ENCODE measurements at places on chromosomes 3 and 15.

DNA sequence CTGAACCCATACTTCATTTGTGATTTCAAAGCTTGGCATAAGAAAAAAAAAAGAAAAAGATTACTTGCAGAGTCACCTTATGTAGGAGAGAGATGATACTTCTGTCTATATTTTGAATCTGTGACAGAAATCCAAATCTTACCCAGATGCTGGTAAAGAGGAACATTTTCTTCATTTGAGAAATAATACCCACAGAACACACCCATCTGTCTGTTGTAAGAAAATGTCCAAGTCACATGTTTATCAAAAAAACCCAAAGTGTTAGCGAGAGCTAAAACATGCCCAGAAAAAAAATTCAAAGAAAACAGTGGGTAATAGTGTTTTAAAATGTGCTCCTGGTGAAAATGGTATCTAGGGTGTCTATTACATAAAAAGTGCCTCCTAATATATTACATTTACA lies 18.0 kb upstream of the RAP2B start:
- no peak for DNase-seq

DNA sequence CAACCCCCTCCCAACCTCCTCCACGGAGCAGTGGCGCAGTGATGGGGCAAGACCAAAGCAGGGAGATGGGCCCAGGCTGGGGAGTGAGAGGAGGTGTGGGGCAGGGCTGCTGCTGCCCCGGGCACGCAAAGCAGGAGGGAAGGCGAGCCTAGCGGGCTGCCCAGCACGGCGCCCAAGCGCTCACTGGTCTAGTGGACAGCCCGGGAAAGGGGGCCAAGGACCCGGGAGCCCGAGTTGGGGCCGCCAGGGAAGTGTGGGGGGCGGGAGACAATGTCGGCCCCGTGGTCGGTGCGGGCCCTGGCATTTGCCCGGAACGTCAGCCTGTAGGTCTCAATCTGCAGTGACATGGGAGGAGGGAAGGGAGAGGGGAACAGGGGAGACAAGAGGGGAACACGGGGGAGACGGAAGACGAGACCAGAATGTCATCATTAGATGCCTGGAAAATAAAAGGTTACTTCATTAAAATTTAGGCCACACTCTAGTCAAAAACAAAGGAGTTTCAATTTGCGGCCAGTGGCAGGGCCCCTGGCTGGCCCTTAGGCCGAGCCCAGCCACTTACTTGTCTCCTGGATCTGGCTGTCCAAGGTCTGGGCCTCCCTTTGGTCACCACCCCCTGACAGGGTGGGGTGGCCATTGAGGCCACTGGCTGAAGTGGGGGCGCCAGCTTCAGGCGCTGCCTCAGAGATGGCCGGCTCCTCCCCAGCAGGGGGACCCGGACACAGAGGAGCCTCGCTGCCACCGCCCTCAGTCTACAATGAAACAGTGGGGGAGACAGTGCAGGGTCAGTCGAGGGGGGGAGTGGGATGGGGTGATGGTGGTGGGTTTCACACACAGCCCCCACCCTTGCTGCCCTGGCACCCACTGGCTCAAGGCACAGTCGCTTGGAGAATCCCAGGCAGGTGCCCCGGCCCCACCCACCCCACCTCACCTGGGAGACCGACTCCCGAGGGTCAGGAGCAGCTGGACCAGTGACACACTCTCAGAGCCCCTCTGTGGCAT lies 50.0 kb downstream of the DHX30 start:
- DNase-seq: no peak

DNA sequence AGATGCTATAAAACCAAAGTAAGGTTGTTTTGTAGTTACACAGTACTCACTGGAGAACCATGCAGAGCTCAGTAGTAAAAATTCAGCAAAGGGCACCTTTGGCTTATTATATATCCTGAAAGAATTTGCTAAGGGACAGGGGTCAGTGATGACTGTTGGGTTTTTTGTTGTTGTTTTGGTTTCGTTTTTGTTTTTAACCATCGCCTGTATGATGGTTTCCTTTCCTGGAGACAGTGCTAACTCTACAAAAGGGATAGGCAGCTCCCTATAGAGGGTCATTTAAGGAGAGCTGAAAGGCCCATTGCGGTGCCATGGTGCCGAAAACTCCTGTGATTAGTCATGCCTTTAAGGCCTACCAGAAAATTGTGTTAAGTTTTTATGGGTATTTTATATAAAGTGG lies 118.2 kb upstream of the GOLIM4 start:
- DNase-seq: no peak

DNA sequence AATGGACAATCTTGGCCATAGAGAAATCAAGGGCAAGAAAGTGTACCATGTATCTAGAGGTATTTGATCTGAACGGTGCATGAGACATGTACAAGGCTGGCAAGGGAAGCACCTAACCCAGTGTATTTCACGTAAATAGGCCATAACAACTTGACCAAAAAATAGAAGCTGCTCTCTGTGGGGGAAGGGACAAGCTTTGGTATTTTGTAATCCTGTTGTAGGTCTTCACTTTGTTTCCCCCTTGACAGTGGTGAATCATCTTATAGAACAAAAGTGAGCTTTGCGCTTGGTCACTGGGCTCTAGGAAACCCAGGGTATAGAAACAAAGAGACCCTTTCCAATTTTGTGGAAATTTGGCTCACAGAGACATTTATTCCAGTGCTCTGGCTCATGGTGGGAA lies 21.0 kb downstream of the LARS2 start:
- no peak for DNase-seq

GRCh38 chr3:61110576-61110975 lies 140.7 kb downstream of the FHIT start:
- DNase-seq: no peak

GRCh38 chr3:150765949-150766720 lies 3.2 kb upstream of the SIAH2 start:
- no peak for DNase-seq

All from PC-9 (cell line).